Activated CD4-positive, alpha-beta T cell treated with anti-CD3 and anti-CD28 coated beads for 24 hours (primary cell): ENCODE measurements at places on chromosomes 5 and 9.

DNA sequence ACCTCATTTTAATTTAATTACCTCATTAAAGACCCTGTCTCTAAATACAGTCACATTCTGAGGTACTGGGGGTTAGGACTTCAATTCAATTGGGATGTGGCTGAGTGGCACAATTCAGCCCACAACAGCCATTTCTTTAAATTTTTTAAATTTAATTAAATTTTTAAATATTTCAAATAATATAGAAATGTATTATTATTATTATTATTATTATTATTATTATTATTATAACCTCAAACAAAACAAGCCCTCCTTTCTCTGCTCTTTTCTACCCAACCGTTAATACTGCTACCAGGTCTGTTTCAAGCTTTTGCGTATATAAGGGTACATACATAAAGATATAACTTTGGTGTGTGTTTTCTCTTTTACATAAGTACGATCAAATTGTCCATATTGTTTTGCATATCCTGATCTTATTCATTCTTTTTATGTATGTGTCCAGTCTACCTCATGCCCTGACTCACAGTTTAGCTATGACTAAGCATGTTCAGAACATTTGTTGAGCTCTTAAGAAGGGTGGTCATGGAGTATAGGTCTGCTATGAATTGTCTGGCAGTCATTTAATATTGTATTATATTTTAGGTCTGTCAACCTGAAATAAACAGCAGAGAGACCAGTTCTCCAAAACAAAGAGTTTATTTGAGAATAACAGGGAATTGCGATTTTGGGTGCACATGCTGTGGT is 16.1 kb upstream of the RAB14 start:
- no peak for DNase-seq

GRCh38 chr9:134173127-134174072 is 9.0 kb upstream of the RNU6ATAC start:
- no peak for DNase-seq

- no peak for DNase-seq
Measured at GRCh38 chr5:12659686-12660085, 755.4 kb upstream of the CTNND2 start.

GRCh38 chr9:136437430-136437829 is 2.2 kb downstream of the INPP5E start:
- no peak for DNase-seq

- no peak for DNase-seq
Measured at GRCh38 chr9:74753650-74754049, 134.1 kb downstream of the TRPM6 start.

GRCh38 chr5:53083927-53084326 is 25.6 kb downstream of the MOCS2 start:
- no peak for DNase-seq

DNA sequence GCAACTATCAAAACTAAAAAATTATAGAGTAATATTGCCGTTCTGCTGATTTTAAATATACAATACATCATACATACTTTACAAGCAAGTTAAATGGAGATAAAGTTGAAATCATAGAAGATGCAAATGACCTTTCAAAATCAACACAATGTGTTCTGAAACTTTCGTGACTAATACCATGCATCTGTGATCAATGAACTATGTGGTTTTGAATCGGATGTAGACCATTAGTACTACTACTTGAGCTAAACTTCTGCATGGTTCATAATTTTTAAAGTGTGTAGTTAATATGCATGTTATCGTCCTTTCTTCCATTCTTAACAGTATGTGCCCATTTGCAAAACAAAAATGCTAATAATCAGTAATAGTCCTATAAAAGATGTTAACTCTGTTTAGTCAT is 11.3 kb upstream of the PHF2 start:
- DNase-seq, result no peak

- DNase-seq, result no peak
Measured at GRCh38 chr5:32828492-32828891, 117.4 kb downstream of the NPR3 start.

- DNase-seq, result no peak
Measured at GRCh38 chr9:115604831-115605483, 487.0 kb upstream of the TNC start.

DNA sequence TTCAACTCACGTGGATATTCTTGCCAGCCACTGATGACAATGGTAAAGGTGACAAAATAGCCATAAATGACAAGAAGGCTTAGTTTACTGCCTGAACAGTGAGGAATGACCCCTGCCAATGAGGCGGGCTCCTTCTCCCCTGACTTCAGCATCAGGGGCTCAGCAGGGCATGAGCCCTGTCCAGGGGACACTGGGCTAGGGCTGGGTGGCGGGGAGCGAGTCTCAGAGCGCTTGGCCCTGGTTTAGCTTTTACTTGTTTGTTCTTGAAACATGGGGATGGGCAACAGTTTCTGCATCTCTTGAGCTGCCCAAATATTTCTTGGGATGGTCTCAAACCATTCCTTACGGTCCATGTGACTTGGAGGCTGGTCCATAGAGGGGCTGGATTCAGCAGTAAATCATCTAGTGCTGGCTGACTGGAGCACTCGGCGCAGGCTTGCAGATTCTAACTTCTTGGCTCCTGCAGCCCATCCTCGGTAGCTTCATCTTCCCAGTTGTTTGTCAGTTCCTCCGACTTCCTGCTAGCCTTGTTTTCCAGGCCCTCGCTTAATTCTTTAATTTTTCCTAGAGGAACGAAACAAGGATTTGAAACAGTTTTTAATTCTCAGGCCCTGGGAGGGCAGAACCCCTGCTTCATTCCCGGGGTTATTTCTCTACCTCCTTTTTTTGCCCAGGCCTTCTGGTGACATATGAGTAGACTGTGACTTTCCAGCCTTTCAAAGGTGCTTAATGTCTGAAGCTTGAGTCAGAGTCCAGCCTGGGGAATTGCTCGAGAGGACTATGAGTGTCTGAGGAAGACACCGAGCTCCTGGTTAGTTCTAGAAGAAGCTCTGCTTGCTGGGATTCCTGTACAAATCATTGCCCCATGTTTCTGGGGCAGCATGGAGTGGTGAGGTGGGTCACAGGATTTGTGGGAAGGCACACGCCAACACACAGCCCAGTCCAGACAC is 4.5 kb upstream of the HMCN2 start:
- DNase-seq, result no peak

- no peak for DNase-seq
Measured at GRCh38 chr5:116442095-116442534, 132.5 kb downstream of the SEMA6A start.

DNA sequence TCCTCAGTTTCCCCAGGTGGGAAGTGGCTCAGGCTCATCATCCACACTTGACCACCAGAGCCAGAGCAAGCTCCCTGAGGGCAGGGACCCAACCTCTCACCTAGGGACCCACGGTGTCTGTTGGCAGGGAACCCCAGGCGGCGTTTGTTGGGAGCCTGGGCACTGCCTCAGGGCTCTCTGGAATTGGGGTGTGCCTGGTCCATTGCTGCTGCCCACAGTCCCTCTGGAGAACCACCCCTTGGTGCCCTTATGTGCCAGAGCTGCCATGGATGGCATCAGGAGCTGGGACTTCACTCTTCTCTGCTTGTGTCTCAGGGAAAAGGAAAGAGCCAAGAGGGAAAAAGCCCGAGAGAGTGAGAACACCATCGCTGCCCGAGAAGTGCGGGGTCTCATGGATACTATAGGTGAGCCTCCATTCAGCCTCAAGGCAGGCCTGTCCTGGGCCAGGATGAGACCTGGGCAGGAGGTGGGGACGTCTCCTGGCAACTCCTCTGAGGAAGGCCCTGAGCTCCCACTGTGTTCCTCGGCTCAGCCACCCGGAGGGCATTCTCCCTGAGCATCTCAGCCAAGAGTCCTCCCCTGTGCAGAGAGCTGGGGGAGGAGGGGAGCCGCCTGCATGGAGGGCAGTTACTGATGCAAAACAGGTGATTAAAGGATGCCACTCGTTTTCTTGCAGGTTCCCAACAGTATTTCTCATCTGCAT is 4.5 kb downstream of the CCDC180 start:
- DNase-seq, result no peak

DNA sequence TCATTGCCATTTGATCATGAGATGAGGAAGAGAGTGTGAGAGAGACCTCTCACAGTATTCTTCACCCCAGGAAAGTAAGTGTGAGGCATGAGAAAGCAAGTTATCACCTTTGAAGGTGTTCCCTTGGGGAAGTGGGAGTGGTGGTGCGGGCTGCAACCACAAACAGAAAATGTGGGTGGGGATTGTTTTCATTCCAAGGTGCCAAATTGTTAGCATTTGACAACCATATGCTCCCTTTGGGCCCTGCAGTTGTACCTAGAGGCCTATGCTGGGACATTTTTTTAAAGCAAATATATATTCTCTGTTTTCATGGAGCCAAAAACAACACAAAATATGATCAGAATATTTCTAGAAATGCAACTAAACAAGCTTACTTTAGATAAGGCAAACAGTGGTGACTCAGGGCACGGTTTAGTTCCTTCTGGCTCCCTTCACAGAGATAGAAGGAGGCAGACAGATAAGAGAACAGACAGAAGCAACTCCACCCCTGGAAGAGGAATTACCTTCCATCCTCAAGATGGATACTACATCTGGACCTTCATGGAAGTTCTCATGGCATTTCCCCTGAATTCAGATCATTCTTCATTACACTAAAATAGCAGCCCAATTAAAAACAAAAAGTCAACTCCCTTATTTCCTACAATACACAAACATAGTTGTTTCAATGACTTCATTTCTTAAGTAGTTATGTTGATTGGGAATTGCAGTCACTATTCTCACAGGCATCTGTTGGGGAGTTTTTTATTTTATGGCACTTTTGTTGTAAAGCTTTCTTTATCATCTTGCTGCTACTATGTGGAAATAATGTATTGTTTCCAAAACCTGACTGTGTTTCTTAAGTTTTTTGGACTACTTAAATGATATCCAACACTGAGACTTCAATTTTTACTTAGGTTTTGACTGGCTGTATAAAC is 416.6 kb downstream of the PLK2 start:
- no peak for DNase-seq

- no peak for DNase-seq
Measured at GRCh38 chr5:35151146-35151920, 79.0 kb downstream of the PRLR start.

- DNase-seq, result no peak
Measured at GRCh38 chr5:57262541-57262940, 88.7 kb downstream of the GPBP1 start.

DNA sequence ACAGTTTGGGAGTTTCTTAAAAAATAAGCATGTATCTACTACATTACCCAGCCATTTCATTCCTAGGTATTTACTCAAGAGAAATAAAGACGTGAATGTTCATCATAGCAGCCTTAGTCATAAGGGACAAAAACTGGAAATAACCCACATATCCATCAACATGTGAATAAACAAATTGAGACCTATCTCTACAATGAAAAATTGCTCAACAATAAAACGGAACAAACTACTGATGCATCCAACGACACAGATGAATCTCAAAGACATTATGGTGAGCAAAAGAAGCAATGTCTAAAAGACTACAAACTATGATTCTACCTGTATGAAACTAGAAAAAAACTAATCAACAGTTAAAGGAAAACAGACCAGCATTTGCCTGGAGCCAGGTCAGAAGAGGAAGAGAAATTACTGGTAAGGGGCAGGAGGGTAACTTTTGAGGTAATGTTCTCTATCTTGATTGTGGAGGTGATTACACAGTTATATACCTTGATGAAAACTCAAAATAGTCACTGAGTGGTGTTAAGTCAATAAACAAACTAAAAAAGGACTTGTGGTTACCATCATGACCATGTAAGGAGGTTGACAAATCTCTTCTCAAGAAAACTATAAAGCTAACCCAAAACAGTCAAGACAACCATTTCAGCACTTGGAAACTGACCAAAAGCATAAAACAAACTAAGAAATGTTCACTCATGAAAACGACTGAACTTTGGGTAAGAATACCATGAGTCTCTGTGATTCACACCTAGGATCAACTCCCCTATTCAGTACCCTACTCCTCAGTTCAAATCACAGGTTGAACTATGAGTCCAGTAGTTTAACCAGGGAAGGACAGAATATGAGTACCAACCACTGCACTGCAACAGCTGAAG is 10.4 kb downstream of the UIMC1 start:
- DNase-seq, result no peak

DNA sequence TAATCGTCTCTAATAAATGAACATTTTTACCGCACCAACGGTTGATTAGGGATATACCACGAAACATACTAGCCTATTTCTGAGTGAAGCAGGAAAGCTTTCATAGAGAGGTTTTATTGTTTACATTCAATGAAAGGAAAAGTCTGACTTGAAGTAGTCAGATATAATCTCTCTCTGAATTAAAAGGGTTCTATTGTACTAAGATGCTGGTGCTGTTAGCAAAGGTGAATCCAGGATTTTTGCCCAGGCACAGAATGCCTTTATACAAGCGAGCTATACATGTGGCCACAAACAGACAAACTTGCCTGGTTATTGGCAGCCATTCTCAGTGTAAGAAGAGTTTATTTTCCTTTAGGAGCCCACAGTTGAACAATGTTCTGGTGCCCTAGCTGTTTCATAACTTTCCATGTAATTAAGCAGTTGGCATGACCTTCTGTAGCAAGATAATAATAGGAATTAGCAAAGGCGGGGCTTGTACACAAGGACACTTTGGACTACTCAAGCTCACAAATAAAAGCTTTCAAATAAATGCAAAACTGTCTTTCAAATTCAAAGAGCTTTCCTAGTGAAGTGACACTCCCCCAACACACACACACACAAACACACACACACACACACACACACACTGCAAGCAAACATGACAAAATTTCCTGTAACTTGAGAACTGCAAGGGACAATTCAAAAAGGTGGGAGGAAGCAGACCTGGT is 198.7 kb upstream of the MAP3K1 start:
- no peak for DNase-seq

- DNase-seq, result no peak
Measured at GRCh38 chr5:92518318-92518904, 1062.6 kb downstream of the NR2F1-AS1 start.

DNA sequence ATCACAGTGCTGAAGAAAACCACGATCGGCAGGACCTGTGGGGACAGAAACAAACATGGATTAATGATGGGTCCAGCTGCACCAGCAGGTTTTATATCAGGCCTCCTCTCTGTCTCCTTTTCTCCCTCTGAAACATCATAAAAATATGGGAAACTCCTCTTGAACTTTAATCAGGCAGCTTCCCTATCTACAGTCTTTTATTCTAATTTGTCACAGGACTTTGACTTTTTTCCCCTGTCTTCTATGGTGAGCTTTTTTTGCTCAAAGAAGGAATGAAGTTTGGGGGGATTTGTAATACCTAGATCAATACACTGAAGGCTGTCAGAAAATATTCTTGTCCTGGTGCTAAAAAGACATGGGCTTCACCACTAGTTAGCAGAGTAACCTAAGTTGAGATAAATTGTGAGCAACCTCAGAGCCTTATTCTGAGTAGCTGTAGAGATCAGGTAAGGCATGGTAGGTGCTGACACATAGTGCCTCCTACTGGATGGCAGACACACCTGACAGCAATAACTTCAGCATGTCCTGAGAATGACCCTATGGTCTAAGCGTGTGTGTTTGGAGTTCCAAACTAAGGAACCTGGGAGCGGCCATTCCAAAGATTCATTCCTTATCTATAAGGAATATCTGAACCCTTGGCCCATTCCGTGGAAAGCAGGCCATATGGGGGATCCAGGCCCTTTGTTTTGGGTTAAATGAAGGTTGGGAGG is 46.2 kb downstream of the SLC28A3 start:
- DNase-seq, result no peak
